ENCODE measurements at places on chromosomes 4 and X. TPM values are rescaled to one million over a fixed set of nuclear protein-coding genes. Genes with fewer than 3 reads are reported as not detected.

DNA sequence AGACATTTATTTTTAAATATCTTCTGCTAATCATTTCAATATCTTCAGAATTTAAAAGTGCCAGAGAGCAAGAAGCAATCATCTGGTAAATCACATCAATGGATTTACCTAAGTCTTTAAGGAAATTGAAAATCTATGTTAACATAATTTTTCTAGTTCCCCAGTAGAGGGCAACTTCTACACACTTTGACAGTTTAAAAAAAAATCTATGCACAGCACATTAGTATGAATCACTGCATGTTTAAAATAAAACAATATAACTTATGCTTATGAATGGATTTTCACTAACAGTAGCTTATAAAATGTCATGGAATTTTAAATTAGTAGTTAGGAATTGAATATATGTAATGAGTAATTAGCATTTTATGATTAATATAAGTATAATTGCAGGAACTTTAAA, 126.5 kb downstream of the REELD1 start:
- DNase-seq, result no peak

Gene SLC7A11
- 6.4 TPM for total RNA-seq

Gene RIBC1
- total RNA-seq, result 1.1 TPM

- DNase-seq, result no peak
These were observed 123.0 kb upstream of the MAGEB16 start for GRCh38 chrX:35675151-35675550.

DNA sequence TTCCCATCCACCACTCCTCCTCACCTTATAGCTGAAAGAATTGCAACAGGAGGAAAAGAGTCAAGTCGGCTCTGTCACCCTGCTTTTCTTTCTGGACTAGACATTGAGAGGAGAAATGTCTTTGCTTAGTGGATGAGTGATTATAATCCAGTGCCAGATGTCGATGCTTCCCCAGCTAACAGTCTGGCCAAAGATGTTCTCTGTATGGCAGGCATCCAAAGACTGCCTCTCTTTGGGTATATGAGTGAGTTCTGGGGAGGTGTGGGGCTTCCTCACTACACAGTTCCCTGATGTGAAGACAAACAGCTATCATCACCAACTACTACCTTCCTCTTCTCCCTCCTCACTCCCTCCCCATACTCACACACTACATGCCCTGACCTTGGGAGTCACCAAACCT, 90.9 kb downstream of the COMMD8 start:
- DNase-seq, result no peak
